ENCODE measurements at places on chromosomes 4 and X.

DNA sequence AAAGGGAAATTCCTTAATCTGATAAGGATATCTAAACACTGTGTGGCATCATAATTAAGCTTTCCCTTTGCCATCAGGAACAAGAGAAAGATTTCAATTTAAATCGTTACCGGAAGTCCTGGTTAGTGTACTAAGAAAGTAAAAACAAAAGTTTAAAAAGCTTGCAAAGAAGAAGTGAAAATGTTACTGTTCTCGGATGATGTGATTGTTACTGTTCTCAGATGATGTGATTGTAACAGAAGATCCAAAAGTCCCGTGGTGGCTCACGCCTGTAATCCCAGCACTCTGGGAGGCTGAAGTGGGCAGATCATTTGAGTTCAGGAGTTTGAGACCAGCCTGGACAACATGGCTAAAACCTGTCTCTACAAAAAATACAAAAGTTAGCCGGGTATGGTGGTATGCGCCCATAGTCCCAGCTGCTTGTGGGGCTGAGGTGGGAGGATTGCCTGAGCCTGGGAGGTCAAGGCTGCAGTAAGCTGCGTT, 62.5 kb downstream of the RGS12 start:
- no peak for DNase-seq

- DNase-seq = no peak
Measured at GRCh38 chrX:13780868-13781427, 35.9 kb downstream of the GPM6B start.

- DNase-seq = no peak
Measured at GRCh38 chrX:28595346-28595745, 8.1 kb downstream of the IL1RAPL1 start.

- DNase-seq = no peak
Measured at GRCh38 chr4:45741897-45742296, 382.0 kb downstream of the GABRG1 start.

DNA sequence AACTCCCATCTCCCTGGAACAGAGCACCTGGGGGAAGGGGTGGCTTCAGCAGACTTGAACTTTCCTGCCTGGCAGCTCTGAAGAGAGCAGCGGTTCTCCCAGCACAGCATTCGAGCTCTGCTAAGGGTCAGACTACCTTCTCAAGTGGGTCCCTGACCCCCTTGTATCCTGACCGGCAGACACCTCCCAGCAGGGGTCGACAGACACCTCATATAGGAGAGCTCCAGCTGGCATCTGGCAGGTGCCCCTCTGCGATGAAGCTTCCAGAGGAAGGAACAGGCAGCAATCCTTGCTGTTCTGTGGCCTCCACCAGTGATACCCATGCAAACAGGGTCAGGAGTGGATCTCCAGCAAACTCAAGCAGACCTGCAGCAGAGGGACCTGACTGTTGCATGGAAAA, 244.1 kb upstream of the RASGEF1B start:
- no peak for DNase-seq

DNA sequence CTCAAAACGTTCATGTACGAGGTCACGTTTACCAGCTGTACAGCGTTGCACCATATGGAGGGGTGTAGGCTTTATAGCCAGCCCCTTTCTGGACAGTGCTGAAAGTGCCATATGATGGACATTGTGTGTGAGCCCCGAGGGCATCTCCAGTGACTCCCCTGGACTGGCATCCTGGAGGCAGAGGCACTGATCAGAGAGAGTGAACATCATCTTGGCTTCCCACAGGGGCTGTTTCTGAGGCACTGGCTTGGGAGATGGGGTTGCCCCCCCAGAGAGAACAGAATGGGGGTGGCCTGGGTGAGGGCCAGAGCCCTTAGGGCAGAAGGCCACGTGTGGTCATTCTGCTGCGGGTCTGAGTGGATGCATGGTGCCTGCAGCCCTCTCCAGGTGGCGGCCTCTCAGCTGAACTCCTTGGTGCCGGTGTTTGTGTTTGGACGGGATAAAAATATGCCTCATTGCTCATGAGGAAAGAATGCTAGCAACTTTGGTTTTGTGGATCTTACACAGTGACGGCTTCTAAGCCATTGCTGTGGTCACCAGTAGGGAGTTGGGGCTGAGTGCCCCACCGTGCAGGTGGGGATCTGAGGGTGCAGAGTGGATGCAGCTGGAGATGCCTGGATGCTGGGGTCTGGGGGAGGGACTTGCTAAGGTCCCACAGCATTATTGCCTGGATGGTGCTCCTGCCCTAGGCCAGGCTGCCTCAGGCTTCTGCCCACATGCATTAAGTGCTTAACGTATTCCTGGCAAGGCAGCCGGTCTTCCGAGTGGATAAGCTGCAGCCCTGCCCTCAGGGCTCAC, 3.4 kb downstream of the WFS1 start:
- DNase-seq = no peak

Data from NCI-H446 treated with DMSO at 0.1 percent for 48 hours (cell line).